CD4-positive, alpha-beta T cell treated with Interleukin-21 for 1 hour (primary cell): ENCODE measurements at places on chromosomes 7 and 10.

GRCh38 chr10:35934642-35934995 is 292.5 kb upstream of the FZD8 start:
- DNase-seq = no peak

- no peak for DNase-seq
Observed at GRCh38 chr10:28403090-28403489, 100.2 kb upstream of the MPP7 start.

DNA sequence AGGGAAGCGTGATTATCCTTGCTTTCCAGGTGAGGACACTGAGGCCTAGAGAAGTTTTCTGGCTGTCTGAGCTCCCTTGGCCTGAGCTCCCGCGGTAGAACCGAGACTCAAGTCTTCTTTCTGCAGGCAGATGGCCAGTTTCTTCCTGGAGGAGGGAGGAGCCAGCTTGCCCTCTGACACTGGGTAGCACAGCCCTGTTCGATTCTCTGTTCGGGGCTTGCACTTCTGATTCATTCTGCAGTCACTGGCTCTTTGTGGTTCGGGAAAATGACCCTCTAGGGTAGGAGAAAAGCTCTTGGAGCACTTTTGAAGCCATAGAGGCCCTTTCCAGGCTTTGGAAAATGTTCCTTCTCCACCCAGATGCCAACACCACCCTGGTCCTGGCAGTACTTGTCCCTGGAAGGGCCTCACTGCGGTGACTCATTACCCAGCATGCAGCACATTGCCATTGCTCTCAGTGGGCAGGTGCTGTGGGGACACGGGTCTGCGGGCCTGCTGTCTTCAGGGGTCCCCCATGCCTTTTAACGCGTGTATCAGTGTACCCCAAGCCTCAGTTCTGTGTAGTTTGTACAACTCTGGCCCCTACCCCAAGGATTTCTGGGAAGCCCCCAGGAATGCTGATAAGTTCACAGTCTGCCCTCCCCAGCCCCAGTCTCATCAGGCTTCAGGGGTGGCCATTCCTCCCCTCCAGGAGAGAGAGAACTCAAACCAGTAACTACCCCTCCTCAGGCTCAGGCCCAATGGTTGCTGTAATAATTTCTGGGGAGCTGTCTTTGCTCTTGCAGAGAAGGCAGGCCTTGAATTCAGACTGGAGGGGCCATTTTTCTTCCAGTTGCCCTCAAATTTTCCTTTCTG is 11.9 kb downstream of the CHST3 start:
- no peak for DNase-seq

DNA sequence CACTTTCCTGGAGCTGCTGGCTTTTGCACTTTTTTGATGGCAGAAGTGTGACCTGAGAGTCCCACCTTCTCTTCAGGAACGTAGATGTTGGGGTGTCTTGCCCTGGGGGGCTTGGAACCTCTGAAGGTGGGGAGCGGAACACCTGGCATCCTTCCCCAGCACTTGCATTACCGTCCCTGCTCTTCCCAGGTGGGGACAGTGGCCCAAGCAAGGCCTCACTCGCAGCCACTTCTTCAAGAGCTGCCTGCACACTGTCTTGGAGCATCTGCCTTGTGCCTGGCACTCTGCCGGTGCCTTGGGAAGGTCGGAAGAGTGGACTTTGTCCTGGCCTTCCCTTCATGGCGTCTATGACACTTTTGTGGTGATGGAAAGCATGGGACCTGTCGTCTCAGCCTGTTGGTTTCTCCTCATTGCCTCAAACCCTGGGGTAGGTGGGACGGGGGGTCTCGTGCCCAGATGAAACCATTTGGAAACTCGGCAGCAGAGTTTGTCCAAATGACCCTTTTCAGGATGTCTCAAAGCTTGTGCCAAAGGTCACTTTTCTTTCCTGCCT is 31.1 kb downstream of the PFKFB3 start:
- DNase-seq = no peak

- DNase-seq = no peak
Observed at GRCh38 chr10:93404048-93404354, 78.1 kb downstream of the MYOF start.

DNA sequence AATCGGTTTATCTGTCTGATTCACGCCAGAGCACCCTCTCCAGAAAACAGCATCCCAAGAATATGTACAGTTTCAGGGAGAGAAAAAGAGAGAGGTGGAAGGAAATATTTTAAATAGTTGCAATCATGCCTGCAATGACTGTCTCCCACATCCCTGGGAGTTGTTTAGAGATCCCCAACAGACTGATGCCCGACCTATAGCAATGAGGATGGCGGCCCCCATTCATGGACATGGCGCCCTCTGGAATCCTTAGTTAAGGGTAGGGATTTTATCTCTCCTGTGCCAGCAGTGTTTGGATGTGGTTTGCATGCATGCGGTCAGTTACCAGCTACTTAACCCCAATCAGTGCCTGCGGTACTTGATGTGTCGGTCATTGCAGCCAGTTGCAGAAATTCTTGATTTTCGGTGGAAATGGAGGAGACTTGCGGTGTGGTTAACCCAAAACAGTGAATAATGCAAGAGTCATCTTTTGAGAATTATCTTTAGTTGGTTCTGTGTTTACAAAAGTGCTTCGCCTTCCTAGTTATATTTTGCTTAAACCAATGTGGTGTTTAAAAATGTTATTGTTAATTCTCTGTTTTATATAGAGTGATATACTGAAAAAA is 186.0 kb upstream of the TCF7L2 start:
- no peak for DNase-seq

DNA sequence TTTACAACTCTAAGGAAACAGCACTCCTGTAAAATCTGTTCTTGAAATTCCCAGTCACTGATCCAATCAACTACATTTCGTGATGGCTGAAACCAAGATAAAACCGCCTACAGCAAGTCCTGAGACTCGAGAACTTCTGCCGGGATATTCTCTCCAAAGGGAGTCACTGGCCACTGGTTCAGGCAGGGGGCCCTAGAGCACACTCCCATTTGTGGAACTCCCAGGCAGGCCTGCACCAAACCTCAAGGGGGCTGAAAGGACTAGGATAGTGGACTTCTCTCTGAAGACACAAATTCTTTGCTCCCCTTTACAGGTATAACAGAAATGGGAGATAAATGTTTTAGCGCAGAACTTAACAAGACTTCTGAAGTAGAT is 16.3 kb downstream of the CYTH3 start:
- no peak for DNase-seq

DNA sequence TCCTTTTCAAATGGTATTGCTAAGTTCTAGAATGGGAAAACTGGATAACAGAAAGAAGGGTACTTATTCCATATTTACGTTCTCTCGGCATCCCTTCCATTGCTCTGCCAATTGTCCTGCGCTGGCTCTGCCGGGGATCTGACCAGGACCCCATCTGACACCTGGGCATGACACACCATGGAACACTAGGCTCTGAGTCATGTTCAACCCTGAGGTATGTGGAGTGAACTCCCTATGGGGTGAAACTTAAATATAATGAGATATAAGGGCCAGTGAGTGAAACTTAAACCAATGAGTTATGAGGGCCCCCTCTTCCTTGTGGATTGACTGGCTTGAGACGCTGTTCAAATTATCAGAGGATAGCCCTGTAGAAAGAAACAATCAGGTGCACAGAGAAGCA is 55.1 kb upstream of the ZEB1 start:
- DNase-seq = no peak

- no peak for DNase-seq
Observed at GRCh38 chr10:22537810-22538209, 176.6 kb downstream of the PIP4K2A start.

GRCh38 chr7:128878226-128879105 is 15.8 kb downstream of the ATP6V1F start:
- DNase-seq = no peak

- no peak for DNase-seq
Observed at GRCh38 chr10:128525936-128526335, 399.7 kb upstream of the MKI67 start.

DNA sequence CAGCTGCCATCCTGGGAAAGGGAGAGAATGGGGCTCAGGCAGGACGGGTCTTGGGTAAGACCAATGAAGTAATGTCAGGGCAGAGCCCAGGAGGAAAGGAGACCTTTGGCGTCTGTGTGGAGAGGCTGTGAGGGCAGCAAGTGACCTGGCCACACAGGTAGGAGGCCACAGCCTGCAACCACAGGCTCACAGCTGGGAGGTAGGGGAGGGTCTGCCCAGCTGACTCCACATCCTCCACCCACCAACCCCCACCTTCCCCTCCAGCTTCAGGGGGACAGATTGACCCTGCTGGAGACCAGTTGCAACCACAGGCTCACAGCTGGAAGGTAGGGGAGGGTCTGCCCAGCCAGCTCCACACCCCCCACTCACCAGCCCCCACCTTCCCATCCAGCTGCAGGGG is 262.2 kb upstream of the TCERG1L start:
- no peak for DNase-seq

DNA sequence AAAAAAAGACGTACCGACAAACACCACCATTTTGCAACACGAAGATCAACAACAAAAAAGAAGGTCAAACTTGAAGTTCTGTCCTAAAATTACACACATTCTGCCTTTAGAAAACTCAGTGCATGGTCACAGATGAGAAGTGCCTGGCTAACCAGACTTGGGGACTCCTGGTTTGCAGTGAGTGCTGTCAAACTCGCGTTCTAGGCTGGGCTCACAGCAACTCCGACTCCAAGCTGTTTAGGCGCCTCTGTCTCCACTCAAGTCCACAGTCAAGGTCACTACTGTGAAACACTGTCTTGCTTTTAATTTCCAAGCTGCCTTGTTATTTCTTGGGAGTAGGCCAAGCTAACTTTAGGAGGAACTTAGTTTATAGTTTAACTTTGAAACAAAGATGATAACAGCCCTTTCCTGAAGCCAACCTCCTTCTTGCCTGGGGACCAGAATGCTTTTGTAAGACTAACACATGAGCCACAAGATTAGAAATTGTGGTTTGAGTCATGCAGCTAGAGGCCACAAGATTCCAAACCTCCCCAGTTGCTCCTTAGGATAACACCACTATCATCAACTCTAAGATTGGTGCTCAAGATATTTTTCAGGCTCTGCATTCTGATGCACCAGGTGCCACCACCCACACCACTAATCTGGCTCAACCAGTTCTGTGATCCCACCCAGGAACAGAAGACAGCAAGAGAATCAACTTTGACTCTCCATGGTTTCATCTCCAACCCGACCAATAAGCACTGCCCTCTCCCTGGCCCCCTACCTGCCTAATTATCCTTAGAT is 1.1 kb upstream of the DNAAF5 start:
- DNase-seq = no peak

GRCh38 chr7:8131694-8132605 is 130.0 kb downstream of the ICA1 start:
- peak; percentile 70 for DNase-seq
